Activated naive CD8-positive, alpha-beta T cell treated with anti-CD3 and anti-CD28 coated beads, Interleukin-2, amount 10 ng/mL, durations not matched to agents 7 days and 5 days (primary cell): ENCODE measurements at places on chromosomes 5 and 9. TPM values are rescaled to one million over a fixed set of nuclear protein-coding genes. Genes with fewer than 3 reads are reported as not detected.
A peak's percentile ranks its signal among the peaks of the same experiment; 100 is the strongest.

DNA sequence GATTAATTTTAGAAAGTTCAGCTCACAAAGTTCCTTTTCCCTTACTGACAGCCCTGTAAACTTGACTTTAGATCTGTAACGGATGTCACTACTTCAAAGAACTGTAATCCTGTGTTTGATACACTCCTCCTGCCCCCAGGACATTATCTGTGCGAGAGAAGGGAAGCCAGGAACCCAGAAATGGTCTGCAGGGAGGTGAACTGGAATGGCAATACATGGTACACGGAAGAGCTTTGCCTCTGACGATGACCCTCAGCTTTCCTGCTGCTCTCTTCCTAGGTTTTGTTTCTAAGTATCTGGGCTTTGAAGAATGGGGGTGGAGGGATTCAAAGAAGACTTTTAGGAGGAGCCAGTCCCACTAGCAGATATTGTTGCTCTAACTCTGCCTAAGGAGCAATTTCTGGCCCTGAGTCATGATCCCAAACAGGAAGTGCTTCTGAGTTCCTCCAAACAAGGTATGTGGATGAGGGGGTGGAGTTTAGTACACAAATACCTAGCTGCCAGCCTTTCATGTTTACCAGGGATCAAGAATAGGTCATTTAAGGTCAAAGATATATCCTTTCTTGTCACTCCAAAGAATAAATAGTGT is 43.4 kb upstream of the TMC1 start:
- DNase-seq: no peak
- no peak overlapping the region for H3K4me3 ChIP-seq
- H3K27me3 ChIP-seq: no peaks in the 10 kb centered on the region
- no peaks in the 10 kb centered on the region for H3K36me3 ChIP-seq

GRCh38 chr9:97740848-97741821 is 44.0 kb upstream of the XPA start:
- H3K27me3 ChIP-seq: peaks cover 56% of the 10 kb centered on the region
- no peak overlapping the region for H3K27ac ChIP-seq
- DNase-seq: peak; percentile 59
- peak overlapping the region; percentile 65 for H3K4me3 ChIP-seq

Gene PHAX
- 38.8 TPM for total RNA-seq

DNA sequence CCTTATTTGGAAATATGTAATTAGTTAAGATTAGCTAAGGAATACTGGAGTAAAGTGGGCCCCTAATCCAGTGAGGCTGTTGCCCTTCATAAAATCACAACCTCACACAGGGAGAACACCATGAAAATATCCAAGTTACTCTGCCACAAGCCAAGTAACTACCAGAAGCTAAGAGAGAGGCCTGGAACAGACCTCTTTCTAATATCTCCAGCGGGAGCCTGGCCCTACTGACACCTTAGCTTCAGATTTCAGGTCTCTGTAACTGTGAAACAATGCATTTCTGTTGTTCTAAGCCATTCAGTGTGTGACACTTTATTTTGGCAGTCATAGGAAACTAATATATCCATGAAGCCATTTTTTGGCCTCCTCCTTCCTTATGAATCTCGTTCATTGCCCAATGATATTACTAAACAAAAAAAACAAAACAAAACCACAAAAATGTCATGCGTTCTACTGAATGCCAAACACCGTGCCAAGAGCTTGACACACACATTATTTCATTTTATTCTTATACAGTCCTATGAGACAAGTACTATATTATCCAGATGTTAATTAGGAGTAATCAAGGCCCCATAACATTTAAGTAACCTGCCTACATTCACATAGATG is 699.0 kb downstream of the MAT2B start:
- no peaks in the 10 kb centered on the region for H3K4me1 ChIP-seq
- DNase-seq: no peak
- no peak overlapping the region for H3K4me3 ChIP-seq
- H3K36me3 ChIP-seq: no peaks in the 10 kb centered on the region

DNA sequence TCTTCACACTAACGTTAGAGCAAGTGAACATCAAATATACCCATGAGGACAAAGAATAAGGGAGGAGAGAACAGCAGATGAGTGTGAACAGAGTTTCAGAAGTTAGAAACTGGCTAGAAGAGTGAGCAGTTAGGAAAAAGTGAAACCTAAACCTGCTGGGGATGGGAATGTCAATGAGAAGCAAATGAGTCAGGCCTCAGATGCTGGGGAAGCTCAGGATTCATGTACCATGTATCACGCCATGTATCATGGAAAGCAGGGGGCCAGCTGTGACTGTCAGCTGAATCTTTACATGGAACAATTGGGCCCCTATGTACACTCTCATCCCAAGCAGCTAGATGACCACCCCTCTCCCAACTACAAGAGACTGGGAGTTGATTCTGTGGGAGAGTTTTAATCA is 16.2 kb downstream of the GDF9 start:
- peaks cover 8% of the 10 kb centered on the region for H3K27me3 ChIP-seq
- H3K4me1 ChIP-seq: peaks cover 5% of the 10 kb centered on the region

GRCh38 chr5:139635606-139636206 is 12.4 kb upstream of the CXXC5 start:
- peak overlapping the region; percentile 68 for H3K4me3 ChIP-seq
- peaks cover 36% of the 10 kb centered on the region for H3K4me1 ChIP-seq
- peak; percentile 58 for DNase-seq
- peak overlapping the region; percentile 90 for H3K27ac ChIP-seq
- no peaks in the 10 kb centered on the region for H3K27me3 ChIP-seq

GRCh38 chr9:27945386-27945785 is 372.1 kb upstream of the C9orf72 start:
- no peaks in the 10 kb centered on the region for H3K27me3 ChIP-seq
- no peak overlapping the region for H3K27ac ChIP-seq
- H3K4me1 ChIP-seq: no peaks in the 10 kb centered on the region
- no peak overlapping the region for H3K4me3 ChIP-seq

Gene SLC34A1
- 2.1 TPM for total RNA-seq
